ENCODE measurements at places on chromosomes 1 and 21. TPM values are rescaled to one million over a fixed set of nuclear protein-coding genes. Genes with fewer than 3 reads are reported as not detected.

SLC45A1 gene
- 2.0 TPM for total RNA-seq

APCS gene
- total RNA-seq: not detected

PDC gene
- 0.27 TPM for total RNA-seq

SLC45A3 gene
- 1.7 TPM for total RNA-seq

KIAA0040 gene
- total RNA-seq: 0.99 TPM

FNDC10 gene
- 4.5 TPM for total RNA-seq

GRCh38 chr1:94153133-94153532 lies 32.2 kb upstream of the ABCA4 start:
- no peak for DNase-seq

- no peak for DNase-seq
Observed at GRCh38 chr1:178335426-178335825, 161.3 kb downstream of the CLEC20A start.

DNA sequence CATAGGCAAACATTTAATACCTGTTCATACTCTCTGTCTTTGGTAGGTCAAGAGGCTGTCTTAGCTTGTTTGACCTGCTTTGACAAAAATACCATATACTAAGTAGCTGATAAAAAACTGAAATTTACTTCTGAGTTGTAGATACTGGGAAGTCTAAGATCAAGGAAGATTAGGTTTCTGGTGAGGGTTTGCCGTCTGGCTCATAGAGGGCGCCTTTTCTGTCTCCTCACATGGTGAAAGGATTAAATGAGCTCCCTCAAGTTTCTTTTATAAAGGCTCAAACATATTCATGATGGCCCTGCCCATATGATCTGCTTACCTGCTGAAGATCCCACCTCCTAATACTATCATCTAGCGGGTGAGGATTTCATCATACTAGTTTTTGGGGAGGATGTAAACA lies 1076.1 kb upstream of the NCAM2 start:
- DNase-seq: no peak

DNA sequence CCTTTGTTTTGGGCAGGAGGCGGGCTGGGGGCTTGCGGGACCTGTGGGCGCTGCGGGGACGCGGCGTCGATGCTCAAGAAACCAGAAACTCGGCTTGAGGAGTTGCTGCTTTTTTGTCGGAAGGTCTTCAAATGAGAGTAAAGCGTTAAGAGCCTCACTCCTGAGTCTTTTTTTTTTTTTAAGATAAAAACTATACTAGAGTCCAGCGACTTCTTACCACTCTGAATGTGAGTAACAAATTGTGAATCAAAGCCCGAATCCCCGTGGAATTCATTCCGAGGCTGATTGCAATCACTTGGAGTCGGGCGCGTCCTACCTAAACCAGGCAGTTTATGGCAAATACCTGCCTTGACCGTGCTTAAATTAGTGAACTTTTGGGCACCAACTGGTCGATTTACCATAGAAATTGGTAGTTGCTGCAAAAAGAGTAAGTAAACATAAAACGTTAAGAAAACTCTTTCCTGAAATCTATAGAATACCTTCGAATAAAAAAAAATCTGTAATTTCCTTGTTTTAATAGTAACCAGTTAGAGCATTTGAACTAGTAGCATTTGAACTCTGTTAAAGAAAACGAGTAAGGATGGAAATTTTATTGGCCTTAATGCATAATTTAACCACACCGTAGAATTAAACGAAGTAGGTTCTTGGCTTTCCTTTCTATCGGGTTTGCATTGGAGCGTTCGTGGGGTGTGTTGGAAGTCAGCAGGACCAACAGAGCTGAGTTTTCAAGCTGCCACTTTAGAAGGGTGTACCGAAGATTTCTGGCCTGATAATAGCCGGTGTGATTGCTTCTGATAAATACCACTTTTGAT lies 769 bp downstream of the GPSM2 start:
- DNase-seq: peak; percentile 60

DNA sequence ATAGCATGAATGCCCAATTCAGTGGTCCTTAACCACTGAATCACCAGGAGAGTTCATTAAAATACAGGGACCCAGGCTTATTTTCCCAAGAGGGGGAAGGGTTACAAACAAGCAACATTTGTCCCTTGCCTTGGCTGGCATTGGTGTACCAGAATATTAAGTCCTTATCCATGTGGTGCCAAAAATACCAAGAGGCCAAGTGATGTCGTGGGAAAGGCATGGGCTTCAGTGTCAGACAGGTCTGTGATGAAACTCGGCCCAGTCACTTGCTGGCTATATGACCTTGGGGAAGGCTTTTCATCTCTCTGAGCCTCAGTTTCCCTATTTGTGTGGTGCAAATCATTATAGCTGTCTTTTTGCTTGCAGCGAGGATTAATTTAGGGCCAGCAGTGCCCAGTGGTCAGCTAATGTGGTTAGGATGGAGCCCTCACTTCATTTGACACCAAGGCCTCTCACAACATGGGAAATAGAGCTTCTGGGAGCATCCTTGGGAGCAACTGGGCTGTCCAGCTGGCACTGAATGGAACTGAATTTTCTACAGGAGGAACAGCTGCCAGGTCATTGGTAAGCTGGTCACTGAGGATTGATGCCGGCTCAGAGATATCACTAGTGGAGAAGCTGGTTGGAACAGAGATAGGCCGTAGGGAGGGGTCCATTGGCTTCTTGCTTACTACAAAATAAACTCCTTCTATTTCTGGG lies 77.2 kb upstream of the PPP2R5A start:
- no peak for DNase-seq

DNA sequence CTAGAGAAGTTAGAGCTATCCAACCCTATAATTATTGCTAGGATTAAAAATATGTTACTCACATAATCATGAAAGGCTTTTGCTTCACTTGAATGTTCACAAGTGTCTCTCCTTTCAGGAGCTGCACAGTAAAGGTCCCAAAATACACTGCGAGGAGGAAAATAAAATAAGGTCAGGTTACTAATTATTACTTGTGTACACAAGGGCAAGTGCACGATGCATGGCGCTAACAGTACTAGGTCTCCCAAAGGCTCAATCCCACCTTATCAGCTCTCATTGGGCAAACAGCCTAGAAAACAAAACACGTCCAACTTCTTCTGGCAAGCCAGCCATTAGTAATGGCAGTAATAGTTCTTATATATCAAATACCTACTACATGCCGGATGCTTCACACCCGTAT lies 4.4 kb downstream of the SSBP3 start:
- no peak for DNase-seq

DNA sequence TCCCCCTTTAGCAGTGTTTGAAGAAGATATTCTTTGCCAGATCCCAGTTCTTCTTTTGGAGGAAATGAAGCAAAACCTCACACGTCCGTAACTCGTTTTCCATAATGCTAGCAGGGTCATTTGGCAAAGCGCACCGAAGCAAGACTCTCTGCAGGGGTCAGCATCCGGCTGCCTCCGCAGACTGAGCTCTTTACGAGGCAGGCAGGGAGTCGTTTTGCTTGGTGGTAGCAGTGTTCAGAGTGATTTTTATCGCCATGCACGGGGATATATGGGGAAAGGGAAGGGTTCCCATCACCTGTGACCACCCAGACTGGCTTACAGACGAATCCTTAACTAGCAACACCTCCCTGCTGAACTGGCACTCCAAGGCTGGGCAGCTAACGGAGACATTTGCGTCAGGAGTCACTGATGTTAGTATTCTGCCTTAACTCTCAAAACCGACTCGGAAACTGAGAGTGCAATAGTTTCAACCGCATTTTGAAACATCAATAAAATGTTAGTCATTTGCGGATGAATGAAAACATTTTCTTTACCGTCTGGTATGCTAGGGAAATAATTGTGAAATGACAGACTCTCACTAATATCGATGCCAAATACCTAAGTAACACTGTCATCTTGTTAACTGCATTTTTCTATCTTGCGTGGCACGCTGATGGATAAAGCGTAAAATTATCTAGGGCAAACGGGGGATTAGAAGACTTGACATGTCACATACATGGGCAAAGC lies 2.2 kb upstream of the NEGR1 start:
- DNase-seq: peak; percentile 92

DNA sequence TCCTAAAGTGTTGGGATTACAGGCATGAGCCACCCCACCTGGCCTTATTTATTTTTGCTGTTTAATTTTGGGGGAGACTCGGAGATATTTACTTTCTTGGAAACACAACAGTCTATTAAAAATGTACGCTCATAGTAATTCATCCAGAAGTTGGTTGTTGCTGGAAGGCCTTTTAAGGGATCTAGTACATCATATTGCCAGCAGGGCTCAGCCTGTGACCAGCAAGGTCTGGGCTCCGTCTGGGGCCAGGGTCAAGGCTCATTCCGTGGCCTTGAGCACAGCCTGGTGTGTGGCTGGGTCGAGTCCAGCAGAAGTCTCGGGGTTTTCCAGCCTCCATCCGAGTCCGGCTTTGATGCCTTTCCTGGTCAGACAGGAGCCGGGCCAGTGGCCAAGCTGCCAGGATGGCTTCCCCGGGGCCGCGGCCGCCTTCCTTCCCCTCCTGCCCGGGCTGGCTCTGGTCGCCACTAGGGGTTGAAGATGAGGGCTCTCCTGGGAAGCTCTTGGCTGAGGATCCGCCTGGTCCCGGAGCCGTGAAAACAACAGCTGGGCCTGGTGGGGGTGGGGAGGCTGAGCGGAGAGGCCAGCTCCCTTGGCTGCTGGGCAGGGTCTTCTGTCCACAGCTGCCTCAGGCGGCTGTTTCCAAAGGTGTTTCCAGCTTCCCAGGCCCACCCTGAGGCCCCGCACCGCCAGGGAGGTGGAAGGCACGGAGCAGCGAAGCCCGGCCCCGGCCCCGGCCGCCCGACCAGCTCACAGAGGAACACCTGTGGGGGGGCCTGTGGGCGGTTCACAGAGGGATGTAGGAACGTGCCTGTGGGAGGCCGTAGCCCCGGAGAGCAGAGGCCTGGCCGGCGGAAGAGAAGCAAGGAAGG lies 5.1 kb upstream of the VWA1 start:
- peak; percentile 76 for DNase-seq

Data from fibroblast of the aortic adventitia (primary cell).